Right renal pelvis (tissue), 4 donors: ENCODE measurements at places on chromosomes 7 and 10.

DNA sequence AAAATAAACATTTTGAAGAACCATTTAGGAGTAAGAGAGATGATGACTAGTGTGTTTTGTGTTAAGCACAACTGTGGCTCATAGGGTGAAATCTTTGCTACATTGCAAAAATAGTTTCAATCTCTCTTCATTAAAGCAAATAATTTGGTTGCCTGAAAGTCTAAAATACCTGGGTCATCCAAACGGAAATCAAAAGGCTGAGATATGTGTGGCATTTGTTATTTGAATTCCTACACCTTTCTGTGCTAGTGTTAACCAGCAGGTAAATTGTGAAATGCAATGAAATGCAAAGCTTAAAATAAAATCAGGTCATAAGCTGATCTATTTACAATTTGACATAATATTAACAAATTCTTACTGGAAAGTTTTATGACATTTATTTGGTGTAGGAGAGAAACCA, 40.9 kb upstream of the SEMA3E start:
- no peak for DNase-seq

- no peak for DNase-seq
Observed at GRCh38 chr10:130261766-130262165, 125.6 kb downstream of the GLRX3 start.

GRCh38 chr7:23966941-23967340, 256.9 kb downstream of the STK31 start:
- no peak for DNase-seq

DNA sequence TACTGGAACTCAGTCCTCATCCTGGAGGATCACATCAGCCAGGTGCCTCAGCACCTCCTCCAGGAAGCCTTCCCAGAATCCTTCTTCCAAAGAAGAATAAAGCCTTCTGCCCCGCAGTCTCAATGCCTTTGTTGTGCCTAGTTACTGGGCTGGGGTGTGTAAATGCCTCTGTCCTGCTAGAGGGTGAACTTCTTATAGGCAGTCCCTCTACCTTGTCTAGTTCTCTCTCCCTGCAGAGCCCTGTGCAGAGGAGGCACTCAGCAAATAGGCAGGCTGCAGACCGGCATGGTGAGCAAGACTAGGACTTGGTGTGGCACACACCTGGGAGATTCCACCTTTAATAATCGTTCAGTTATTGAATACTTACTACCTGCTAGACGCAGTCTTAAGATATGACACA, 104.7 kb upstream of the PCBD1 start:
- no peak for DNase-seq

DNA sequence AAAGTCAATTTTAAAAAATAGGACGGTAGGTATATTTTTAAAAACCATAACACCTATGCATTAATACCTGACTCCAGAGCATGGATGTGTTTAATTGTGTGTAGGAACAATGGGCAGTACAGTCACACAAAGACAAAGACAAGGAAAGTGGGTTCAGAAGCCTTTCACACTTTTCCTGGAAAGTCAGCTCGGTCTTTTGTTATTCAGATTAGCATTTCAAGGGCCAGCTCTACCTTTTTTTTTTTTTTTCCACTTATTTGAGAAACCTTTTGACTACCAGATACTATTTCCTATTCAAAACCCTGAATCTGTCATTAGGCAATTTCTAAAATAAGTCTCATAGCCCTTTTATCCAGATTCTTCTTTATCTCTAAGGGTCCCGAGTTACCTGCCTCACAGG, 401.9 kb downstream of the PARD3 start:
- DNase-seq, result no peak

DNA sequence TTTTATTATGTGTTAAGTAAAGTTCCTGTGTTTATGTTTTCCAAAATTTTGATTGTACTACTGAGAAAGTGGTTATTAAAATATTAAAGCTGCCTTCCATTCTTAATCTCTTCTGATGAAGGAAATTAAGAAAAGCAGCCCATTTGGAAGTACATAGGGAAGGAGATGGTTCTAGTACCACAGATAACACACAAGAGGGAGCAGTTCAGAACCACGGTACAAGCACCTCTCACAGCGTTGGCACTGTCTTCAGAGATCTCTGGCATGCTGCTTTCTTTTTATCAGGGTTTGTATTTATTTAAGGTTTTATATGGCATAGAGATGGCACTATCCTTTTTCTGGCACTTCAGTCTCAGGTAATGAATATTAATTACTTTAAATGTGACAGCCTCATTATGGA, 111.6 kb downstream of the PHTF2 start:
- no peak for DNase-seq

DNA sequence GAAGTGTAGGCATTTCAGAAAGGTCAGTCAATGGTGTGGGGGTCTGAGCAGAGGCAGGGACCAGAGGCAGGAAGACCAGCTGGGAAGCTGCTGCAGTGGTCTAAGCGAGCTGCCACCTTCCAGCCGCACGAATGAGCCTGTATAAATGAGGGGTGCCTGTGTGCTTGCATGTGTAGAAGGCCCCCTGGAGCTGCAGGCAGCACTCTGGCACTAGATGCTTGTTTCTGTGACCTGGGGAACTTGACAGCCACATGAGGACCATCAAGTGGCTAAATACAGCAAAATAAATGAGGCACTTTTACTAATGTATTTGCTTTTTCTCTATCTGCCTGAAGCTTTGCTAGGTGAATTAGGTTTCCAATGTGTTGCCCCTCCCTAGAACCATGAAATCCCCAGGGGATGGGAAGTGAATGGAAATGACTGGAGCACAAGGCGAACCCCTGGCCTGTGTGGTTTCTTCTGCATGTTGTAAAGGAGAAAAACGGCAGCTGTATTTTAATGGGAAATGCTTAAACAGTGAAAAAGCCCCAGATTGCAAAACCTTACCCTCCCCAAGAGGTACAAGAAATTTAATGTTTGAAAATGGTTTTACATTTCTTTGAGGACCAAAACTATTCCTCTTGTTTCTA, 57.7 kb downstream of the PYROXD2 start:
- DNase-seq, result no peak
